ENCODE measurements at places on chromosomes 5 and 9. TPM values are rescaled to one million over a fixed set of nuclear protein-coding genes. Genes with fewer than 3 reads are reported as not detected.

Gene ACER2
- total RNA-seq, result 8.1 TPM

Gene RPS23
- 1,302 TPM for total RNA-seq

Gene AFAP1L1
- 17.0 TPM for total RNA-seq

Gene PCDHGA9
- 4.0 TPM for total RNA-seq

Gene WNT8A
- total RNA-seq, result not detected

Gene ECSCR
- 48.9 TPM for total RNA-seq

Gene GRXCR2
- not detected for total RNA-seq

Gene RASGRF2
- total RNA-seq, result 7.5 TPM

Gene PCDHA12
- 3.6 TPM for total RNA-seq

Gene CDC20B
- total RNA-seq, result not detected

Gene DNM1
- total RNA-seq, result 9.0 TPM

Gene PDE6A
- total RNA-seq, result not detected

Gene TICAM2
- total RNA-seq, result 8.6 TPM
